Kidney epithelial cell (primary cell): ENCODE measurements at places on chromosomes 7 and 10.
A peak's percentile ranks its signal among the peaks of the same experiment; 100 is the strongest.

- no peak for DNase-seq
Observed at GRCh38 chr7:40306025-40306424, 171.2 kb downstream of the SUGCT start.

DNA sequence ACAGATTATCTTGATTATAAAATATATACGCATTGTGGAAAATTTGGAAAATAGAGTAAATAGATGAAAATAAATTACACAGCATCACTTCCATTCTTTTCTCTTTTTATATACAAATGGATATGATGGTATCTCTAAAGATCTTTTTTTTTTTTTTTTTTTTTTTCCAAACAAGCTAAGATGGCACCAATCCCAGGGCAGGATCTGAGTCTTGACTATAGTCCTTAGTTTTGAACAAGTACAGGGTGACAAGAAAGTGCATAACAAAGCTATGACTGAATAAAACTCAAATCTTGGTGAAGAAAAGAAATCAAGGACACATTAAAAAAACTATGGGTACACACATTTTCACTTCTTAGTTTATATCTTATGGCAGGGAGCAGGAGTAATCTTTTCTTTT lies 42.6 kb upstream of the FAM133B start:
- no peak for DNase-seq

DNA sequence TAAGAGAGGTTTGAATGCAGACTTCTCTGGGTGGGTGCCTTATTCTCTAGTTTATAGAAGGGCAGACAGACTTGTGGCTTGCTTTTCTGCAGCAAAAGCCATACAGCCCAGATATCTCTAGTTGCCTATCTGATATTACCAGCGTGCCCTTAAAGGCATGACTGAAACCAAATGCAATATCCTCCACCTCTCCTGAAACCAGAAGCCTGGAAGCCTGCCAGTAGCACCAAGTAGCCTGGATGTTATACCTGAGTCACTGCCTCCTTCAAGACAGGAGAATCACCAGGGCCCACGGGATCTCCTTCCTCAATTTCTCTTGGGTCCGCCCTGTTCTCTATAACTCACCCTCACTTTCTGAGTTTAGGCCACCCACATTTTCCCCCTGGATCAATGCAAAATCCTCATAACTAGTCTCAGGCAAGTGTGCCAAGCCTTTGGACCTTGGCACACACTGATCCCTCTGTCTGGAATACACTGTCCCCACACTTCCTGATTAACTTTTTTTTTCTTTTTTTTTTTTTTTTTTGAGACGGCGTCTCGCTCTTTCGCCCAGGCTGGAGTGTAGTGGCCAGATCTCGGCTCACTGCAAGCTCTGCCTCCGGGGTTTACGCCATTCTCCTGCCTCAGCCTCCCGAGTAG lies 638.4 kb downstream of the GALNT17 start:
- DNase-seq = no peak

- DNase-seq = no peak
Observed at GRCh38 chr7:20647036-20647435, 31.6 kb downstream of the ABCB5 start.

GRCh38 chr7:105691082-105691679 lies 109.9 kb upstream of the EFCAB10 start:
- no peak for DNase-seq

DNA sequence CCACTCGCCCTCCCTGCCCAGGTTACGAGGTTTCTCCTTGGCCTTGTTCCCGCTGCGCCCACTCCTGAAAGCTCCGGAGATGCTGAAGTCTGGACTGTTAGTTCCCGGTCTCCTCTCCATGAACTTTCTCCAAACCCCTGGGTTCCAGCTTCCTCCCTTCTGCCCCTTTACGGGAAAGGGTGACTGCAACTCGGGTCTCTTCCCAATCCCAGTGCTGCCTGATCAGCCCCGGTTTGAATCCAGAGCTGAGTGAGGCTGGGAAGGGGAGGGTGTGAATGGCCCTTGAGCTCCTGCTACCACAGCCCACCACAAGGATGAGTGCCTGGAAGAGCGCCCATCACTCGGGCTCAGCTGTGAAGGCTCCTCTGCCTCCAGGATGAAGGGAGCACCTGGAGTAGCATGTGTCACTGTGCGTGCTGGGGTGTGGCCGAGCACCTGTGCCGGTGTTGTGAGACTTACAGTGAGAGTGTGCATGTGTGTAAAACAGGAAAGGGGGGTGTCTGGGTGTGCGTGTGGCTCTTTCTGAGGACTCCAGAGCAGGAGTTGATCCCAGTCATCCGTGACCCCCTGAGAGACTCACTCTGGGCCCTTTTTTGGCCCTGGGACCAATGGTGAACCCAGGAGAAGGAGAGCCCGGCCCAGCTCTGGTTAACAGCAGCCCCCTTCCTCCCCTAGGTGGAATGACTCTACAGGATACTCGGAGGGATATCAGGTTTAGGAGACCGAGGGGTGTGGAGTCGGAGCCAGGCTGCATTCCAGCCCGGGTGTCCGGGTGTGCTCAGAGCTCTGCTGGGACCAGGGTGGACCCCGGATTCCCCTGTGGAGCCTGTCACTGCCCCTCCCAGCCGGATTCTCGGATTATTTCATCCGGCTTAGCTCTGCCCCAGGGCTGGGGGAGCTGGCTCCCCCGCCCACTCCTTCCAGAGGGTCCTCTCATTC lies 1.1 kb upstream of the ZNF467 start:
- DNase-seq = no peak

DNA sequence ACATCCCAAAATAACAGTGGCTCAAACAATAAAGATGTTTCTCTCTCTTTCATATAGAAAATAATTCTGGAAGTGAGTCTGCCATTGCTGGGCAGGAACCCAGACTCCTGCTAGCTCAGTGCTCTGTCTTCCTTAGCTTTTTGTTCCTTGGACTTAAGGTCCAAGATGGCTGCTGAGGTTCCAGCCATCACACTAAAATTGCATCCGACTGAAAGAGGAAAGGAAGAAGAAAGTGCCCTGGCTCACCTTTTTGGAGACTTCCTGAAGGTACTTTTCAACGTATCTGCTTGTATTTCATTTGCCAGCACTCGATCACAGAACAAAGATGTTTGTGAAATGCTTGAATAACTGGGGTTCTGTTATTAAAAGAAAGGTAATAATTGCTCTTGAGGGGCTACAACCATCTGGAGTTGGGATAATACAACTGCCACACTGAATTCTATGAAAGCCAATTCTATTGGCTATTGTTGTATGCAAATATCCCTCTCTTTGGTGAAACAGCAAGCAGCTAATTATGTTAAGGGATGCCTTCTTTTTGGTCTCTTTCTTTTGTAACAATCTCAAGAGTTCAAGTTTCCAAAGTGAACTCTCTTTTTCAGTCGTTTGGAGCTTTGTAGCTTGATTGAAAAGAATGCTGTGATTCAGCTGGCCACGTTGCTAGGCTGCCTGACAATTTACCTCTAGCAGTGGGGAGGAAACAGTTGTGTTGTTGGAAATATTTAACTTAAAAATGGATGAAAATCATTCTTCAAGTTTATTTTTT lies 83.9 kb downstream of the BAMBI start:
- DNase-seq = no peak

- DNase-seq = no peak
Observed at GRCh38 chr7:94003446-94004023, 620 bp downstream of the BET1 start.

GRCh38 chr7:110804501-110804900 lies 286.4 kb upstream of the LRRN3 start:
- no peak for DNase-seq

- no peak for DNase-seq
Observed at GRCh38 chr10:46090258-46090812, 44.3 kb upstream of the MSMB start.

DNA sequence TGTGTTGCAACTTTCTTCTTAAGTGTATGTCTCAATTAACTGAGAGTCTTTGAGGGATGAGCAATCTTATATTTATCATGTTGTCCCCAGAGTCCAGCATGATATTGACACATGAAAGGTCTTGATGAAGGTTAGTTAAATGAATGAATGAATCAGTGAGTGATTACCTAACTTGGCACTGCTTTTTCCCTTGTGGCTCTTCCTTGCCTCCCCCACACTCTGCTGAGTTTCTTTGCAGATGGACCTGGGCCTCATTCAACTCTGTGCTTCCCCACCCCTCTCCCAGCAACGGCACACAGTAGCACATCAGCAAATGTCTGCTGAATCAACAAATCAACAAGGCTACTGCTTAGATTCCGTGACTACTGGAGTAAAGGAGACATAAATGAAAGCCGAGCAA lies 235.1 kb upstream of the CXCL12 start:
- DNase-seq = peak; percentile 2

DNA sequence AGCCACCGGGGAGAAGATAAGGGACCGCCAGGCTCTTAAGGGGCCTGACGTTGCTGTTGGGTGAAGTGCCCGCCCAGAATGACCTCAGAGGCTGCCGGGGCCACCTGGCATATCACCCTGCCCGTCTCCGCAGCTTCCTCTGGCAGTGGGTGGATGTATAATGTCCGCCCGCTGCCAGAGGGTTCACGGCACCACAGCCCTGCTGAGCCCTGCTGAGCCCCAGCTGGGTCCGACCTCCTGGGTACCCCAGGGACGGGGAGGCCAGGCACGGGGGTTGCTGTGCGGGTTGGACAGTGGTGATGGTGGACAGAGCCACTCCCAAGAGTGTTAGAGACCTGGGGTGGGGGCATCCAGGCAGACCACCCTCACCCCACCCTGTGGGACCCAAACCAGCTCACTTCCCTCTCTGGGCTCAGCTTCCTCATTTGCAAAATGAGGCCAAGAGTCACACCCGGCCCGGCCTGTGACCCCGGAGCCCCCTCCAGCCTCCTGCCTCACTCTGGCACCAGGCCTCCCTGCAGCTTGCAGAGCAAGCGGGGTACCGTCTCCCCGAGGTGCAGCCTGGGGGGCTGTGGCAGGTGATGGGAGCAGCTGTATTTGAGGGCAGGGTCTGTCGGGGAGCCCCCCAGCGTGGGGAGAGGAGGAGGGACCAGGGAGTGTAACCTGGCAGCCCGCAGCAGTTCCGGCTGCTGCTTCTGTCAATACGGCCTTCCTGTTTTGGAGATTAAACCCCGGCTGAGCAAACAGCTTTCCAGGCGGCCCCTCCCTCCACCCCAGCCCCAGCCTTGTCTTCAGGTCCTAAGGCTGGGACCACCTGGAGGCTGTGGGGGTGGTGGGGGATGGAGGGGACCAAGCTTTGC lies 8.4 kb upstream of the LFNG start:
- no peak for DNase-seq

GRCh38 chr7:130452951-130453350 lies 12.1 kb upstream of the CEP41 start:
- DNase-seq = no peak

GRCh38 chr7:12550956-12551355 lies 19.6 kb upstream of the SCIN start:
- DNase-seq = peak; percentile 28

DNA sequence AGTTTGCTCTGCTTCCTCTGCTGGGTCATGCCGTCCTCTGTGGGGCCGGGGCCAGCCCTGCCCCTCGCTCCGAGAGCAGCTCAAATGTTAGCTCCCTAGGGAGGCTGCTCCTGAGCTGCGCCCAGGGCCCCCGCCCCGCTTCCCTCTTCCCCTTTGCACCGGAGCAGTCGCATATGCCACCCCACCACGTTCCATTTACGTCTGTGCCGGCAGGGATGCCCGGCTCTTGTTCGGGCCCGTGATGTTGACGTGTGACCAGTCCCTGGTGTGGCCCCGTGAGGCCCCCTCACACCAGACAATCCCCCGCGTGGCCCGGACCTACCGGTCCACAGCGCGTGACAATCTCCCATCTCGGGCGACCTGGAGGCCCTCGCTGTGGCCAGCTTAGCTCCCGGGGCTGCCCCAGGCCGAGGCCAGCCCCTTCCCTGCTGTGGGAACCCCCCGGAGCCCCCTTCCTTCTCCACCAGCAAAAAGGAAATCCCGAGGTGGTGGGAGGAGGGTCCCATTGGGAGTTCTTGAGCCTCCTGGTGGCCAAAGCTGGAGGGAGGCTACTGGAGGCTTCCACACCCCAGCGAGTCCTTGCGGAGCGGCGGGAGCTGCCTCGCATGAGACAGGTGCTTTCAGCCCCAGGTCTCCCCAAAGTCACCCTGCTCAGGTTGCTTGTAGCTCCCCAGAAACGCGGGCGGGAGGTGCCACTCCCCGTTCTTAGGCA lies 15.2 kb downstream of the FAM20C start:
- no peak for DNase-seq

DNA sequence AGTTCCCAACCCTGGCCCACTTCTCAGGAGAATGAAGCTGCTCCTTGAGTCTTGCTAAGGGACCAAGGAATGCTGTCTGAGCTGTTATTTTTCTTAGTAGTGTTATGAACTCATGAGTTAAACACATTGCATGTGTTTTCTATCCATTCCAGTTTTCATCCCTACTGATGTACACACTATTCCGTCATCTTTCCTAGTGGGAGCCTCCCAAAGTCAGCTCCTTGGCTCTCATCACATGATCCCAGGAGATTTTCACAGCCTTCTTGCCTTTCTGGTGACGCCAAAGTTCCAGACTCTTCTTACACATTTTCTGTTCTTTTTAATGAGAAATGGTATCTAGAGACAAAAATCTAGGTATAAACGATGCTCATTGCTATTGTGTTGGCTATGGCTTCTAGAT lies 8.4 kb upstream of the C10orf71 start:
- no peak for DNase-seq

DNA sequence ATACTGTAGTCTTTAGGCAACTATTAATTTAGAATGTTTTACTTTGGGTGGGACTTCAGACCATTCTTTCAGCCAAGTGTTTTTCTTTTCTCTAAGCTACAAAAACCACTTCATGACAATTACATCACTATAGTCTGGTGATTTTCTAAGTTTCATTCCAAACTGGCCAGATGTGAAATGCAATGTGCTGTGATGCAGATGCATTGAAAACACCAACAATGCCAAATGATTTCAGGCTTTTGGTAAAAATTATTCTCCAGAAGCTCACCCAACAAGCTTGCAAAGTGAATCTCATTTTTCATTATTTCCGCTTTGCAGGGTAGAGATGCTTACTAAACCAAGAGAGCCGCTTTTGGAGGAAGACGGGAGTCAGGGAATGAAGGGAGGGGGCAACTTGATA lies 118.4 kb upstream of the ANK3 start:
- DNase-seq = no peak

GRCh38 chr10:53256623-53257022 lies 484.0 kb upstream of the MBL2 start:
- DNase-seq = peak; percentile 29

DNA sequence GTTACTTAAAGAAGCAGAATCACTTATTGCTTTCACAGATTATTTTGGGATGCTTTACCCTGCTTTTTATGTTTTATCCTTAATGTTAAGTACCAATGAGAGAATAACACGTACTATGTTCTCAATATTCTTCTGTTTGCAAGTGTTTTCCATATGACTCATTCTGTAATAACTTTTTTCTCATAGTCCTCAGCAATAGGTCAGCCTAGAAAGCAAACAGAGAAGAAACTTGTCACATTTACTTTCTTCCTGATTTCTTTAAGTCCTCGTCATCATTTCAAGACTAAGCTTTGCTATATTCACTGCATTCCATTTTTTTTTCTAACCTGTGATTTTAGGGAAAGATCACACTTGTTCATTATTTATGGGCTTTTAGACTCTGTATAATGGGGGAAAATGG lies 6.8 kb upstream of the AGR2 start:
- no peak for DNase-seq

DNA sequence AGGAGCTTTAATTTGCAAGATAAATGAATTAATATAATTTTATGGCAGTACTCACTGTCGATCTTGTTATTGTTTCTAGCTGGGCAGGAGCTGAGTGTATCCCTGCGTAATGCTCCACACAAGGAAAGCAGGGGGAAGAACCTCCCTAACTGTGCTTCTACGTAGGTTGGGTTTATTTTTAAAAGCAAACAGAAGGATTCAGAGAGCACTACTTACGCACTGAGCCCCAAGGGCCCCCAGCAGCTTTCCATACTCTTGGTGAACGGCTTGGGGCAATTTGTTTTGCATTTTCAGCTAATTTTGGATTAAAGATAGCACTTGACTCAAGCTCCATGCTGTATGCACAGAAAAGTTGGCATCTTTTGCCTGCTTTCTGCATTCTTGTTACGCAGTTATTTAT lies 9.6 kb downstream of the DUSP5 start:
- DNase-seq = no peak
